NCI-H774 (cell line): ENCODE measurements at places on chromosomes 2 and 18.

GRCh38 chr18:36887114-36887513 is 58.2 kb downstream of the KIAA1328 start:
- DNase-seq = no peak

GRCh38 chr2:72572501-72572900 is 253.3 kb downstream of the EXOC6B start:
- no peak for DNase-seq

- no peak for DNase-seq
Observed at GRCh38 chr2:187174582-187174981, 273.5 kb downstream of the CALCRL start.

DNA sequence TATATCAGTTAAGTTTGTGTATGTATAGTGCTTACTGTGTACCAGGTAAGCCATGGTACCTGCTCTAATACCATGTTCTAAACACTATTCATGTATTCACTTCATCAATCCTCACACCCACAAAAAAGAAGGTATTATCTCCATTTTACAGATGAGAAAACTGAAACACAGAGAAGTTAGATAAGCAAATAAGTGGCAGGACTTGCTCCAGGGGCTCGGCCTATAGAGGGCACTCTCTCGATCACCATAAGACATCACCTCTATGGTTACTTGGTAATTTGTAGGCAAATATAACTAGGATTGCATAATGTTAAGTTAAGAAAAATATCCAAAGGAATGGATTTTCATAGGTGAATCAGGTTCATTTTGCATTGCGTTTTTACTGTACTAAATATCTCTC is 118.1 kb upstream of the FN1 start:
- no peak for DNase-seq
